PC-3 (cell line): ENCODE measurements at places on chromosomes 11 and 22. TPM values are rescaled to one million over a fixed set of nuclear protein-coding genes. Genes with fewer than 3 reads are reported as not detected.

MGAT3 gene
- total RNA-seq, result 0.06 TPM in 1 of 2 replicates, not detected in the other

SCGB2A2 gene
- not detected in 2 replicates for total RNA-seq

CRYBA4 gene
- total RNA-seq, result not detected in 2 replicates

VPREB1 gene
- total RNA-seq, result not detected in 2 replicates

NAGA gene
- 25.1 and 27.2 TPM in 2 replicates for total RNA-seq

DNA sequence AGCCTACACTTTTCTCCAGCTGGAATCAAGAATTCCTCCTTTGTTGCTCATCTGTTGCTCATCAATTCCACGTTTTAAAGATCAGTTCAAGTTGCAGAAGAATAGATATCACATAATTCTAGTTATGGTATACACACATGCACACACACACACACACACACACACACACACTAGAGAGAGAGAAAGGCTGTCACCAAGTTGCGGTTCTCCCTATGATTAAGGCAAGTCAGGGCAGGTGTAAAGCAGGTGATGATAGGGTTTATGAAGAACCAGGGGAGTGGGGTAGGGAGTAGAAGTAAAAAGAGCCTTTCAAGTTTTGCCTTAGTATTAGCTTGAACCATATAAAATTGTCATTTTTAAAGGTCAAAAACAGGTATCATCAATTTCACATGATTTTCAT is 31.7 kb upstream of the TMPRSS4 start:
- peaks cover 81% of the 10 kb centered on the region for H3K27me3 ChIP-seq
- no peak for DNase-seq
- H3K36me3 ChIP-seq, result no peaks in the 10 kb centered on the region
- no peak overlapping the region for H3K27ac ChIP-seq

- DNase-seq, result no peak
- H3K4me3 ChIP-seq, result peak overlapping the region; percentile 75
- no peaks in the 10 kb centered on the region for H3K27me3 ChIP-seq
- H3K27ac ChIP-seq, result no peak overlapping the region
- peaks cover 54% of the 10 kb centered on the region for H3K4me1 ChIP-seq
Measured at GRCh38 chr11:63840356-63841060, 1.6 kb downstream of the MARK2 start.

- H3K4me1 ChIP-seq, result no peaks in the 10 kb centered on the region
- H3K27me3 ChIP-seq, result no peaks in the 10 kb centered on the region
- no peak overlapping the region for H3K4me3 ChIP-seq
- H3K36me3 ChIP-seq, result peaks cover 2% of the 10 kb centered on the region; the same call in 1 of the 2 replicates
Measured at GRCh38 chr22:26462641-26463040, 20.9 kb downstream of the HPS4 start.

DNA sequence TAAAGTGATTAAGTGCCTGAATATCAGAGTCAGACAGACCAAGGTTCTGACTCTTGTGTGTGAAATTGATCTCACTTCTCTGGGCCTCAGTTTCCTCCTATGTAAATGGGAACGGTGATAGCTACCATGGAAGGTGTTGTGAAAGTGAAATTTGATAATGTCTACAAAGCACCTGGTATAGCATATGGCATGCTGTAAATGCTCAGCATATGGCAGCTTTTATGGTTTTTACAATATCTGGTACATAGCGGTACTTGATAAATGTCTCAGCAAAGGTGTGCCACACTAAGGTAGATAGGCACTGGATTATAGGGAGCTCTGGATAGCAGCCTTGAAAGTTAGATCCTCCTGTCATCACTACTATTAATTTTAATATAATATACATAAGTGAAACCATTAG is 19.9 kb downstream of the POU2AF2 start:
- no peaks in the 10 kb centered on the region for H3K36me3 ChIP-seq
- no peaks in the 10 kb centered on the region for H3K4me1 ChIP-seq
- H3K4me3 ChIP-seq, result no peak overlapping the region
- no peak overlapping the region for H3K27ac ChIP-seq
- no peak for DNase-seq
- H3K27me3 ChIP-seq, result peaks cover 78% of the 10 kb centered on the region

GRCh38 chr11:16154715-16155396 is 201.5 kb downstream of the SOX6 start:
- H3K4me3 ChIP-seq, result no peak overlapping the region
- H3K36me3 ChIP-seq, result no peaks in the 10 kb centered on the region
- no peaks in the 10 kb centered on the region for H3K27me3 ChIP-seq
- H3K27ac ChIP-seq, result no peak overlapping the region

DNA sequence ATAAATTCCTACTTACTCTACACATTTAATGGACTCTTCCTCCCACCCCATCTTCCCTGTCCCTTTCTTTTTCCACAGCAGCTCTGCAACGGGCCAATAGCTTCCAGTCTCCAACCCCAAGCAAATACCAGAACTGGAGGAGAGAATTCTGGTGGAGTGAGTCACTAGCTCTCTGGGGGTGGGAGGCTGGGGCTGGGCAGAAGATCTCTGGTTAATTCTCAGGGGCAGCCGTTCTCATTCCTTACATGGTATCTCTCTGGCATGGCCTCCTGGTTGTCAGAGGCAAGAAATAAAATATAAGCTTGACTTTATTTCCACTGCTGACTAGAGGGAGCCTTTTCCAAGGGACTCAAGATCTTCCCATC is 90.4 kb upstream of the PARVA start:
- H3K27ac ChIP-seq, result peak overlapping the region; percentile 99
- H3K36me3 ChIP-seq, result no peaks in the 10 kb centered on the region
- H3K27me3 ChIP-seq, result no peaks in the 10 kb centered on the region
- H3K4me3 ChIP-seq, result peak overlapping the region; percentile 54; the same call in 1 of the 2 replicates
